ENCODE measurements at places on chromosomes 2 and 18. TPM values are rescaled to one million over a fixed set of nuclear protein-coding genes. Genes with fewer than 3 reads are reported as not detected.

The RFX8 gene
- total RNA-seq: not detected

The CARF gene
- total RNA-seq: 1.9 TPM

The IL36G gene
- total RNA-seq: not detected

The PCARE gene
- not detected for total RNA-seq

The ZFP36L2 gene
- total RNA-seq: 29.8 TPM

The ABCG8 gene
- total RNA-seq: not detected

The CRYGC gene
- total RNA-seq: not detected

The HTR2B gene
- not detected for total RNA-seq

The SERPINB3 gene
- total RNA-seq: not detected

The LONRF2 gene
- 3.0 TPM for total RNA-seq

The TMEM247 gene
- total RNA-seq: not detected

The LIMS1 gene
- total RNA-seq: 40.6 TPM

The SIX3 gene
- total RNA-seq: 1.6 TPM

The ANKRD53 gene
- total RNA-seq: not detected

The SNTG2 gene
- total RNA-seq: not detected

The SCN3A gene
- not detected for total RNA-seq

The CENPA gene
- 46.7 TPM for total RNA-seq

The COLEC11 gene
- total RNA-seq: 0.40 TPM

The TTC32 gene
- 10.7 TPM for total RNA-seq

The ABCG5 gene
- total RNA-seq: not detected
